ENCODE measurements at places on chromosomes 2 and 18. TPM values are rescaled to one million over a fixed set of nuclear protein-coding genes. Genes with fewer than 3 reads are reported as not detected.

The TCF4 gene
- 181 TPM for total RNA-seq

DNA sequence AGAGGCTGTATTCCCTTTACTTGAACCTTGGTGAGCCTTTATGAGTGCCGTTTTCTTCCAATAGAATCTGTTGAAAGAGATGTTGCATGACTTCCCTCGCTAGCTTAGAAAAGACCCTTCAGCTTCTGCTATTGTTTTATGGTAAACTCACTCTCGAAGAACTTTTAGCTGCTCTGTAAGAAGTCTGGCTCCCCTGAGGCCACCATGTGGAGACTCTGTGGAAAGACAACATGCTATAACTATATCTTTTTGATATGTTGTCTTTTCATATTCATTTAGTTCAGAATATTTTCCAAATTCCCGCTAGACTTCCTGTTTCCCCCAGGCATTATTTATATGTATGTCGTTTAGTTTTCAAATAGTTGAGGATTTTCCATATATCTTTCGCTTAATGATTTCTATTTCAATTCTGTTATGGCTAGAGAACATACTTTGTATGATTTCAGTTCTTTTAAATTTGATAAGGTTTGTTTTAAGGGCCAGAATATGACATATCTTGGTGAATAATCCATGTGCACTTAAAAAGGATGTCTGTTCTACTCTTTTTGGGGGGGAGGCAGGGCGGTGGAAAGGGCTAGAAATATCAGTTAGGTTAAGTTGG, 64.1 kb downstream of the PTPN4 start:
- no peak overlapping the region for H3K4me3 ChIP-seq
- H3K4me1 ChIP-seq: peaks cover 13% of the 10 kb centered on the region
- DNase-seq: peak; percentile 69
- no peaks in the 10 kb centered on the region for H3K36me3 ChIP-seq

- no peaks in the 10 kb centered on the region for H3K36me3 ChIP-seq
- no peak for DNase-seq
- no peak overlapping the region for H3K27ac ChIP-seq
- no peaks in the 10 kb centered on the region for H3K27me3 ChIP-seq
- H3K4me1 ChIP-seq: peaks cover 15% of the 10 kb centered on the region
Observed at GRCh38 chr18:74790451-74790850, 192.8 kb downstream of the ZNF407 start.

GRCh38 chr2:237222601-237223041, 136.9 kb downstream of the COPS8 start:
- no peak for DNase-seq
- H3K4me3 ChIP-seq: no peak overlapping the region
- no peaks in the 10 kb centered on the region for H3K36me3 ChIP-seq
- H3K4me1 ChIP-seq: no peaks in the 10 kb centered on the region
- no peak overlapping the region for H3K27ac ChIP-seq

DNA sequence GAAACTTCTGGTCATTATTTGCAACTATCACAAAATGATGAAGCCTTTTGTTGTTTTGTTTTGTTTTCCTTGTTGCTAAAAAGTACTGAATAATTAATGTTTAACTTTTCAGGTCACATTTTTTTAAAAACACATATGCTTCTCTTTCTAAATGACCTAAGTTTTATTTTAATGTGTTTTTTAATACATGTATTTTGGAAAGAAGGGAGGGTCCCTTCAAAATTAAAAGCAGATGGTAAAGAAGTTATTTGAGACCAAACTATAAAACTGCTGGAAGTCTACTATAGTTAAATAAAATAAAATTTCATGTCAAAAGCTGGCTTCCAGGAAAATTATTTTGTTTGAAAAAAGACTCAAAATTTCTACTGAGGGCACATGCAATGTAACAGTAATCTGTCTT, 39.5 kb upstream of the ASNSD1 start:
- no peaks in the 10 kb centered on the region for H3K27me3 ChIP-seq
- no peak overlapping the region for H3K4me3 ChIP-seq
- H3K36me3 ChIP-seq: no peaks in the 10 kb centered on the region
- no peaks in the 10 kb centered on the region for H3K4me1 ChIP-seq

GRCh38 chr2:7904319-7904718, 777.5 kb upstream of the ID2 start:
- peaks cover 3% of the 10 kb centered on the region for H3K4me1 ChIP-seq
- H3K27ac ChIP-seq: no peak overlapping the region
- no peak overlapping the region for H3K4me3 ChIP-seq
- H3K27me3 ChIP-seq: 0 out of 2 replicates have a peak, but pooled peaks cover 2% of the 10 kb centered on the region
- no peaks in the 10 kb centered on the region for H3K36me3 ChIP-seq

GRCh38 chr2:100747996-100748615, 71.8 kb upstream of the NPAS2 start:
- H3K36me3 ChIP-seq: no peaks in the 10 kb centered on the region
- no peak overlapping the region for H3K27ac ChIP-seq
- no peak overlapping the region for H3K4me3 ChIP-seq
- H3K27me3 ChIP-seq: no peaks in the 10 kb centered on the region
- H3K4me1 ChIP-seq: peaks cover 15% of the 10 kb centered on the region
- DNase-seq: no peak

The DYSF gene
- not detected for total RNA-seq

DNA sequence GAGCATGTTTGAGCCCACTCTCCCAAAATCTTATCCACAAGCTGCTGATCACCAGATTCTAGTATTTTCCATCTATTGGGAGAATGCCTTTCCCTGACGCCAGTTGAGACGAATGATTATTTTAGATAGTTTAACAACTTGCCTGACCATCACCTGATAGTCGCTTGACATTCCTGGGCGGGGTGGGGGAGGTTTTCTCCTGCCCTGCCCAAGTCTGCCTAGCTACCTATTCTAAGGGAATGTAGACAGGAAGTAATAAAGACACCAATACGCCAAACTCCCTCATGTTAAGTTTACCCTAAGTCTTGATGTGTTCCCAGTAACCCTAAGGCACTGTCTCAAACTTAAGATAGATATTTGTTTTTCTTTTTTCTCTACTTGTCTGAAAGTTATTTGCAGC, 4.6 kb upstream of the ACAA2 start:
- no peak for DNase-seq
- H3K4me1 ChIP-seq: peaks cover 5% of the 10 kb centered on the region
- no peak overlapping the region for H3K27ac ChIP-seq
- no peaks in the 10 kb centered on the region for H3K36me3 ChIP-seq

DNA sequence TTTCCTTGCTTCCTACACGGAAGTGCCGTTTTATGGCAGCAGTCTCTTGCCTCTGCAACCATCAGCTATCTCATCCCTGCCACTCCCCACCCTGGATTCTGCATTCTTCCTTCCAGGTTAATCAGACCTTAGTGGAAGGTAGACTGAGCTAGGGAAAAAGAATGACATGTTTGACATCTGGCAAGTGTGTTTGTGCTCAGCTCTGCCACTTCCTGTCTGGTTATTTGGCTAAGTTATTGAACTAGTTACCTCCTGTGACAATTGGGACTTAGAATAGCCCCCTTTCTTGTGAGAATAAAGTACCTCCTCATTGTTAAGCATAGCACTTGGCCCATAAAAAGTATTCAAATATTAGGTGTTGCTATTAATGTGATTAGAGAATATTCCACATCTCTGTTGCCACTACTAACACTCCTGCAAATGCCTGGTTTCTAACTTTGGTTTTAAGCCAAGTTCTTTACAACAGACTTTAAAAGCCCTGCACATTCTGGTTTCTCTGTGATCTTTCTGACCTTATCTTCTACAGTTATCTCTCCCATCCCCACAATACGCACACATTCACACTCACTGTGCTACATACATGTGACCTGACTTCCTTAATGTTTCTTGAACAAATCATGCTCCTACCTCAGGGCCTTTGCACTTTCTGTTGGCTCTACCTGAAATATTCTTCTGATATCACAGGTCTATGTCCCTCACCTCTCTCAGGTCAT, 10.8 kb upstream of the MAPRE2 start:
- H3K4me1 ChIP-seq: peaks cover 70% of the 10 kb centered on the region
- no peaks in the 10 kb centered on the region for H3K27me3 ChIP-seq
- DNase-seq: peak; percentile 71
- H3K27ac ChIP-seq: peak overlapping the region; percentile 75
- H3K36me3 ChIP-seq: no peaks in the 10 kb centered on the region

GRCh38 chr18:62583376-62583775, 60.6 kb downstream of the ZCCHC2 start:
- no peak overlapping the region for H3K4me3 ChIP-seq
- H3K4me1 ChIP-seq: peaks cover 4% of the 10 kb centered on the region
- DNase-seq: no peak

- H3K4me3 ChIP-seq: no peak overlapping the region
- no peaks in the 10 kb centered on the region for H3K4me1 ChIP-seq
- no peak for DNase-seq
Observed at GRCh38 chr2:67256892-67257291, 140.2 kb upstream of the ETAA1 start.

GRCh38 chr2:54770211-54770610, 46.7 kb downstream of the EML6 start:
- no peak for DNase-seq
- peaks cover 48% of the 10 kb centered on the region for H3K36me3 ChIP-seq
- H3K27me3 ChIP-seq: no peaks in the 10 kb centered on the region

- H3K36me3 ChIP-seq: no peaks in the 10 kb centered on the region
- H3K27ac ChIP-seq: no peak overlapping the region
- peaks cover 15% of the 10 kb centered on the region for H3K4me1 ChIP-seq
- H3K4me3 ChIP-seq: no peak overlapping the region
Observed at GRCh38 chr18:70522183-70522680, 233.4 kb downstream of the SOCS6 start.

GRCh38 chr2:109216332-109216731, 87.3 kb downstream of the SH3RF3 start:
- H3K27ac ChIP-seq: no peak overlapping the region
- H3K4me1 ChIP-seq: peaks cover 65% of the 10 kb centered on the region
- no peak overlapping the region for H3K4me3 ChIP-seq
- no peaks in the 10 kb centered on the region for H3K36me3 ChIP-seq
- no peak for DNase-seq

All from Karpas-422 (cell line).